ENCODE measurements at places on chromosomes 5 and 9.

DNA sequence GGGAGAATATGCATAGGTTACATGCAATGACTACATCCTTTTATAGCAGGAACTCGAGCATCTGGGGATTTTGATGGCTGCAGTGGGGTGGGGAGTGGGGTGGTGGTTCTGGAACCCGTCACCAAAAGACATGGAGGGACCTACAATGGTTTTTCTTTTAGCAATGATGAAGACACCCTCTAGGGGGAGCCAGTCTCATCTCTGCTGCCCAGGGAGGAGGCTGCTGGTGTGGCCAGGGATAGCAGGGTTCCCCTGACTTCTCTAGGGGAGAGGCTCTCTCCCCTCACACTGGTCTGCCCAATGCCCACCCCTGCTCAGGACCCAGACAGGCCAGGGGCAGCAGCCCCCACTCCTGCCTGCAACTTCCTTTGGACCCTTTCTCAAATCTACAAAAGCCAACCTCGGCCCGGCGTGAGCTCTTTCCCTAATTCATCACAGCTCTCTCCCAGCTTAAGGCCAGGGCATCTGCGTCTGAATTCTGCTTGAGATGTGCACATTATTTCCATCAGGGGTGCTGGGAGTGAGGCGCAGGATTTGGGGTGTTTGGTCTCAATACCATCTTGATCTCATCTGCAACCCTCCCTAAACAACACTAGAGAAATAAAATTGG, 73.6 kb upstream of the RETREG1 start:
- DNase-seq: peak; percentile 49

GRCh38 chr9:123642291-123643278, 286.6 kb downstream of the CRB2 start:
- DNase-seq: peak; percentile 33

DNA sequence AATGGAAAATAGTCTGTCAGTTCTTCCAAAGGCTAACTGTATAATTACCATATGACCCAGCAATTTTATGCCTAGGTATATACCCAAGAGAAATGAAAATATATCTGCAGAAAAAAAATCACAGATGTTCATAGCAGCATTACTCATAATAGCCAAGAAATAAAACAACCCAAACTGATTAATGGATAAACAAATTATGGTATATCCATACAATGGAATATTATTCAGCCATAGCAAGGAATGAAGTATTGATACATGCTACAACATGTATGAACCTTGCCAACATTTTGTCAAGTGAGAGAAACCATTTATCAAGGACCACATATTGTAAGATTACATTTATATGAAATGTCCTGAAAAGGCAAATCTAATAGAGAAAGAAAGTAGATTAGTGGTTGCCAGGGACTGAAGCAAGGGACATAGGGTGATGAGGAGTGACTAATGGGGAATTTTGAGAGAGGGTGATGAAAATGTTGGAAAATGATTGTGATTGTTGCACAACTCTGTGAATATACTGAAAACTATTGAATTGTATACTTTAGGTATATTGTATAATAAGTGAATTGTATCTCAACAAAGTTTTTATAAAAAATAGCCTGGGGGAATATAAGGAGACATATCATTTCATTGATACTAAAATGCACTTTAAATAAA, 114.4 kb downstream of the PBX3 start:
- DNase-seq: no peak

DNA sequence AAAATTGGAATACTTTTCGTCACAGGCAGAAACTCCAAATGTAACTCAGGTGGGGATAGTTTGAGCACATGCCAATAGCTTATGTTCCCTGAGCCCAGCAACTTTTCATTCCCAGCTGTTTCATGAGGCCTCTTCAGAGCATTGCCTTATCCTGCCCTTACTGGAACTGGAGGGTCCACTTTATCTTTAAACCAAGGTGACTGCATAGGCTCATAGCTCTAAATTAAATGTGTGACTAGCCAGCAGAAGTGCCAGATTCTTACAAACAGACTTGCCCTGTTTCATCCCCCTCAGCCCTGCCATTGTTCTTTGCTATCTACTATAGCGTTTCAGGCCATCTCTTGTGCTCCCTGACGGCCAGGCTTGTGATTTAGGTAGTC, 8.1 kb upstream of the LCP2 start:
- DNase-seq: no peak

- DNase-seq: no peak
Observed at GRCh38 chr9:32716425-32716824, 66.9 kb upstream of the TMEM215 start.

- DNase-seq: no peak
Observed at GRCh38 chr9:12719431-12719830, 26.2 kb downstream of the TYRP1 start.

DNA sequence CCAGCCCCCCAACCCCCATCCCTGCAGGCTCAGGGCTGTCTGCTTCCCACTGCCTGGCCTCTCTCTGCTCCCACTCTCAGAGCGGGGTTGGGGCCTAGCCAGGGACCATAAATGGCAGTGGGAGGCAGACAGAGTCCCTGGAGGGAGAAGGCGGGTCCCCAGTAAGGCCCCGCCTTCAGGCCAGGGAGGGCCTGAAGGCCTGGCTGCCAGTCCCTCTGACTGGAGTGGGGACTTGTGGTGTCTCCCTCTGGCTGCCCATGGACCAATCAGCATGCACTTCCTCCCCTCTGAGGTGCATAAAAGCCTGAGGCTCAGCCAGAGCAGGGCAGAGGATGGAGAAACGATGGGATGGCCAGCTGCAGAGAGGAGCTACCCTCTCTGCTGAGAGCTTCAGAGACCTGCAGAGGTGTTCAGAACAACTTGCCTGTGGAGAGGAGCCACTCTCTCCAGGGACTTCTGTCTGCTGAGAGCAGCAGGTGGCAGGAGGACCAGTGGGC, 2.7 kb upstream of the BTNL9 start:
- DNase-seq: no peak

DNA sequence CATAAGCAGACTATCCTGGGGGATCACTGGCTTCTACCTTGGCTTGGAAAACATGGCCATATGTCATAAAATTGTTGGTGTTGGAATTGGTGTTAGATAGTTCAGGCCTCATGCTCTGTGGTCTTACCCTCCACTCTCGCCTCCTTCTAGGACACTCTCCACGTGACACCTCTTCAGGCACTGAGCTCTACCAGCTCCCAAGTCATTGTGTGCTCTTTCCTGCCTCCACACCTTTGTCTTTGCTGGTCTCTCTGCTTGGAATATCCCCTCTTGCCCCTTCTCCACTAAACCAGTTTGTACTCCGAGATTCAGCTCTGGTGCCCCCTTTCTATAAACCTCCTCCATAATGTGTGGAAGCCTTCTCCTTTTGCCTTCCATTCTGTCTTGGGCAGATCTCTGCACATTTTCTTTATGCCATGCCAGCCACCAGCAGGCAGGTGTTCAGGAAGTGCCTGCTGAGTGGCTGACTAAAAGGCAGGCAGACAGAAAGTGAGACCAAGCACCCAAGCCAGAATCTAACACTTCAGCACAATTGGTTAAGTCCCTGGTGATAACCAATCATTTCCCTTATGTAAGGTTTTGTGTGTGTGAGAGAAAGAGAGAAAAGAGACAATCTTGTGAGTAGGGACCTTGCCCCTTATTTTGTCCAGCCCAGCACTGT, 37.7 kb downstream of the SAR1B start:
- no peak for DNase-seq

DNA sequence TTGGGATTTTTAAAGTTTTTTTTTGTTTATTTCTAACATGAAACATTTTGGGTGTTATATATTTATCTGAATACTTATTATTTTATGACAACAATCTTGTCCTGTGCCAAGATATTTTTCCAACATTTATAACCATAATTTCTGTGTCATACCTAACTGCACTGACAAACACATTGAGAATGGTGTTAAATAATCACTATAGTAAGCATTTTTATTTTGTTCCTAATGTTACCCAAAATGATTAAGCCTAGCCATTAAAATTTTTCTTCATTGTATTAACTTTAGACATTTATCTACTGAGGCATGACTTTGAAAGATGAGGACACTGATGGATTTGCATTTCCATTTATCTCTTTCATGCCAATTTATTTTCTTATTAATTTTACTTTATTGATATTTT, 91.6 kb upstream of the STK32A start:
- DNase-seq: no peak

DNA sequence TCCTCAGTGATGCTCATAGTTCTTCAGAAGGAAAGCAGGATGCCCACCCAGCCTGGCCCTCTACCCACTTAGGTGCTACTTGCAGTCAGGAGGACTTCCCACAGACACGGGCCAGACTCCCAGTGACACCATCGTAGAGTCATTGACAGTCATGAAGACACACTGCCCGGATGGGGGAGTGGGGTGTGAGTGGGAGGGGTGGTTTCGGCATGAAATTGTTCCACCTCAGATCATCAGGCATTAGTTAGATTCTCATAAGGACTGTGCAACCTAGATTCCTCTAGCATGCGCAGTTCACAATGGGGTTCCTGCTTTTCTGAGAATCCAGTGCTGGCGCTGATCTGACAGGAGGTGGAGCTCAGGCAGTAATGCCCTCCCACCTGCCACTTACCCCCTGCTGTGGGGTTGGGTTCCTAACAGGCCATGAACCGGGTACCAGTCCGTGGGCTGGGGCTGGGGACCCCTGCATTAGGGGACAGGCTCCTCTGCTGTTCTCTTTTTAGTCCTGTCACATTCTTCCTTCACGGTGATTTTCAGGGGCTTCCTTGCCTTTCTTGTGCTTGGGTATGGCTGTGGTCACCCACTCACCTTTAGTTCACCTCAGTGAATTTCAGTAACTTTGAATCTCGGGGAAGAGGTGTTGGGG, 88.2 kb upstream of the ANKRD55 start:
- DNase-seq: no peak

- no peak for DNase-seq
Observed at GRCh38 chr5:32265902-32266301, 46.8 kb downstream of the MTMR12 start.

GRCh38 chr5:149940941-149941644, 3.5 kb downstream of the PDE6A start:
- no peak for DNase-seq

DNA sequence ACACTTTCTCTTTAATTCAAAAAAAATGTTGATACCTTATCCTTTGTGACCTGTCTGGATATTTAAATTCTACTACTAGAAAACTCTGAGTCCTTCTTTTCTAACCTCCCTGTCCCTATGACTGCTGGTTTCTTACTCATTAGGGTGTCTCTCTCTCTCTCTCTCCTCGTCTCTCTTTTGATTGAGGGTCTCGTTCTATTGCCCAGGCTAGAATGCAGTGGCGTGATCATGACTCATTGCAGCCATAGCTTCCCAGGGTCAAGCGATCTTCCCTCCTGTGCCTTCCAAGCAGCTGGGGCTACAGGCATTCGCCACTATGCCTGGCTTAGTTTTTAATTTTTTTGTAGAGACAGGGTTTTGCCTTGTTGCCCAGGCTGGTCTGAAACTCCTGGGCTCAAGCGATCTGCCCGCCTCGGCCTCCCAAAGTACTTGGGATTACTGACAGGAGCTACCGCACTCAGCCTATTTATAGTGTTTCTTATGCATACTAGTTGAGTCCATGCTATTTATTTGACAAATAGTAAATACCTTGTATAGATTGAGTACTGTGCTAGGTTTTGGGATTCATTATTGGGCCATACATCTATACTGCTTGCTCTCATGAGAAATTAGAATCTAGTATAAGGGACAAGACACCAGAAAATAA, 61.9 kb downstream of the NSD1 start:
- no peak for DNase-seq

DNA sequence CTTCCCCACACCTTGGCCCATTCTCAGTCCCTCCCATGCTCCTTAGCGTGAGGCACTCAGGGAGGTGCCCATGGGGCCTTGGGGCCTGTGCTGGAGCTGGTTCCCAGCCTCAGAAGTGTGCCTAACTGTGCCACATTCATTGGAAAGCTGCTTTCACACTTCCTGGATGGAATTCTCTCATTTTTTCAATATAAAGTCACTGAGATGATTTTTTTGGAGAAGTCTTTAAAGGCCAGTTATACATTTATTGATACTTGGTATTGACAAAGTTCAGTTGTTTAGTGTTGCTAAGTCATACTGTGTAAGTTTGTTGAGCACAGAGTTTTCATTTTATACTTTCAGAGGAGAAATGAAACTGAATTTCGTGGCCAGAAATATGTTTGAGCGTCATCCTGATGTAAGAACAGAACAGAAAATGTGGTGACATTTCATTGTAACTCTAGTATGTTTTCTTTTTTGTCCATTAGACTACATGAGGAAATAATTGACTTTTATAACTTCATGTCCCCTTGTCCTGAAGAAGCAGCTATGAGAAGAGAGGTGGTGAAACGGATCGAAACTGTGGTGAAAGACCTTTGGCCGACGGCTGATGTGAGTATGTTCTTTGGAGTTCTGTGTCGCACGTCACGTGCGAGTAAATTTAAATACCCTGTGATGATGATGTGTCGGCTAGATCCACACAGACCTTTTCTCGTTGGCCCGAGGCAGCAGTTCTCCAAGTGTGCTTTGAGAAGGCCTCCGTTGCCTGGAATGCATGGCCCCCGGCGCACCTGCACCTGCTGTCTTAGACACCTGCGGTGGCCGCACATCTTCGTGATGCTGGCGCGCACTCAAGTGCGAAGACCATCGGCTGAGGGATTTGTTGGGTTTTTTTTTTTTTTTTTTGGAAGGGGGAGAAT, 24.1 kb downstream of the TENT4A start:
- DNase-seq: no peak

GRCh38 chr9:36817160-36817834, 216.8 kb downstream of the PAX5 start:
- no peak for DNase-seq

DNA sequence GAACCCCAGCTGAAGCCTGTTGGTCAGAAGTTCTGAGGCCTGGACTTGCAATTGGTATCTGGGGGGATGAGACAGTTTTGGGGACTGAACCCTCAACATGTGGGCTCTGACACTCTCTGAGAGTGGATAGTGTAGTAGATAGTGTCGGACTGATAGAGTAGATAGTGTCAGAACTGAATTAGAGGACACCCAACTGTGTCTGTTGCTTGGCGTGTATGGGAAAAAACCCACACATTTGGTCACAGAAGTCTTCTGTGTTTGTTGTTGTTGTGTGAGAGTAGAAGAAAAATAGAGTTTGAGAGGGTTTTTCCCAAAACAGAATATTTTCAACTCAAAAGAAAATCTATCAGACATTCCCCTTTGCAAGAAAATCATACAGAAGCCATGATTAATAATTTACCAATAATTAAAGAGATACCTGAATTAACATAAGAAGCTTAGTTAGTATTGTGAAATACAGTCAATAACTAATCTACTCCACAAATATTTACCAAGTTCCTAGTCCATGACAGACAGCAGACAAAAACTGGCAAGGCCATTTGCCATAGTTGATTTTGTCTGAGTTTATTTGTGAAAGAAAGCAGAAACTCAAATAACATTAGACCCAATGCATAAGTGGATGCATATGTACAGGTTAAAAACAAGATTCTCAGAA, 170.9 kb downstream of the CTNND2 start:
- DNase-seq: no peak

- no peak for DNase-seq
Observed at GRCh38 chr9:14405176-14405706, 91.3 kb upstream of the NFIB start.
